ENCODE measurements at places on chromosomes 3 and 15. TPM values are rescaled to one million over a fixed set of nuclear protein-coding genes. Genes with fewer than 3 reads are reported as not detected.

The GOLGA8T gene
- not detected for total RNA-seq

The POLQ gene
- total RNA-seq, result 2.4 TPM

The TM4SF1 gene
- total RNA-seq, result not detected

The STAC gene
- total RNA-seq, result 1.2 TPM

The MLF1 gene
- total RNA-seq, result 16.8 TPM

The BNC1 gene
- total RNA-seq, result 1.1 TPM

The SUCNR1 gene
- not detected for total RNA-seq

The AEN gene
- 15.4 TPM for total RNA-seq

The CCR1 gene
- total RNA-seq, result not detected

The B4GALT4 gene
- total RNA-seq, result 24.3 TPM

The PCOLCE2 gene
- total RNA-seq, result 33.4 TPM

The DOCK3 gene
- 13.4 TPM for total RNA-seq

The IQCB1 gene
- total RNA-seq, result 8.5 TPM

The MUC13 gene
- total RNA-seq, result not detected

The AP3B2 gene
- total RNA-seq, result 218 TPM

The GOLGA6L26 gene
- not detected for total RNA-seq

The PFN2 gene
- 364 TPM for total RNA-seq

The TGM4 gene
- not detected for total RNA-seq

The FES gene
- total RNA-seq, result 3.3 TPM

The NOX5 gene
- total RNA-seq, result not detected

The CLDN11 gene
- 0.44 TPM for total RNA-seq

The ATP13A4 gene
- 0.93 TPM for total RNA-seq

All from glutamatergic neuron (in vitro differentiated cells).